ENCODE measurements at places on chromosomes 11 and 22.

GRCh38 chr11:8321876-8322275 lies 58.2 kb upstream of the LMO1 start:
- no peak for DNase-seq

- no peak for DNase-seq
These were observed 2.0 kb upstream of the NARS2 start for GRCh38 chr11:78576549-78577097.

DNA sequence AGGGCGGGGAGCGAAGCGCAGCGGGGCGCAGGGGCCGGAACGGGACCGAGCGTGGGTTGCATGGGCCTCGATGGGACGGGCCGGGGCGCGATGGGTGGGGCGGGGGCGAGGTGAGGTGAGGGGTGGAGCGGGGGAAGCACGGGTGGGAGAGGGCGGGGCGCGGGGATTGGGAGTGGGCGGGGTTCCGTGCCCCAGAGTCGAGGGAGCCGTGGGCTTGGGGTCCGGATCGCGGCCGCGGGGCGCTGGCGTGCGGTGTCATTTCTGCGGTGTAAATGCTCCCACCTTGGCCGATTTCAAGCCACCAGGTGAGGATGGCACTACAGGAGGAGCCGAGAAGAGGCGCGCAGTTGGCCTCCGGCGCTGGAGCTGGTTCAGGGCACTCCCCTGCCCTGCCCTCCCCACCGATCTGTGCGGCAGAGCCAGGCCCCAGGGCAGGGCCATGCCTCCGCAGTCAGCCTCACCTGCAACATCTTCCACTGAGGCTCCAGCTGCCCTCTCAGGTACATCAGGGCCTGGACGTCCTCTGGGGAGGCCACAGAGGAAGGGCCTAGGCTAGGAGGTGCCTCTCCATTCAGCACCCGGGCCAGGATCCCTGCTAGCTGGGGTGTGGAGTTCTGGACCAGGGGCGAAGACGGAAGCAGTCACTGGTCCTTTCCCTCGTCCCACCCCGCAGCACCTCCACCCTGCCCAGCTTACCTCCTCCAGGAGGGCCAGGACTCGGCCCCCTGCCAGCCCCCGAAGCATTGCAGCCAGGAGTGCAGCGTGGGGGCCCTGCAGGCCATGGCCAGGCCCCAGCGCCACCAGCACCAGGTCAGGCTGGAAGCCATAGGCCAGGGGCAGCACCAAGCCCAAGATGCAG lies 620 bp upstream of the TUBGCP6 start:
- DNase-seq, result no peak

- DNase-seq, result no peak
These were observed 338.3 kb downstream of the TBC1D22A start for GRCh38 chr22:47100646-47101200.

DNA sequence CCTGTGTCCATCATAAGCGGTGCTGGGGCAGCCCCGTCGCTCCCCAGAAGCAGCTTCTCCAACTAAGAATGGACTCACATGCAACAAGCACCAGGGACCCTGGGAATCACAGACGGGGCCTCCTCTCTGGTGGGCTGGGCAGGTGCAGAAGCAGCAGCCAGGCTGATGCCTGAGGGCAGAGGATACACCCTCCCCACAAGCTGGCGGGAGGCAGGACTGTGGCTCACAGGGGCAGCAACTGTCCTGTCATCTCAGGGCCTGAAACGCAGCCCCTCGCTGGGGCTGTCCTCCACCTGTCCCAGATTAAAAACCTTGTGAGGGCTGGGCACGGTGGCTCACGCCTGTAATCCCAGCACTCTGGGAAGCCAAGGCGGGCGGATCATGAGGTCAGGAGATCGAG lies 3.1 kb upstream of the SBF1 start:
- DNase-seq, result no peak

GRCh38 chr22:48449466-48450187 lies 1378.0 kb downstream of the BRD1 start:
- DNase-seq, result no peak

DNA sequence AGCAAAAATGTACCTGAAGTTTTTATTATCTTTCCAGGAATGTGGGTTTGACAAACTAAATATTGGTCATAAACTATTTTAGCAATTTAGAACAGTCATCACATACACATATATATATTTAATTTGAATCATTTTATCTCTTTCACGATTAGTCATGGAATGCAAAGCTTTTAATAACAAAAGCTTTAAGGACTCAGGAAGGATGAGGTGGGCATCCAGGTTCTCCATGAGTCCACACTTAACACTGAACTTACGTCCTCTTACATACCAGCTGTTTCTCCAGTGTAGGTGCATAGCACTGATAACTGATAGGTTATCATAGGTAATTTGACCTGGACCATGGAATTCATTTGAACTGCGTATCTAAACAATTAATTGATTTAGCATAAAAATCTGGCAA lies 28.1 kb upstream of the GNAZ start:
- no peak for DNase-seq

DNA sequence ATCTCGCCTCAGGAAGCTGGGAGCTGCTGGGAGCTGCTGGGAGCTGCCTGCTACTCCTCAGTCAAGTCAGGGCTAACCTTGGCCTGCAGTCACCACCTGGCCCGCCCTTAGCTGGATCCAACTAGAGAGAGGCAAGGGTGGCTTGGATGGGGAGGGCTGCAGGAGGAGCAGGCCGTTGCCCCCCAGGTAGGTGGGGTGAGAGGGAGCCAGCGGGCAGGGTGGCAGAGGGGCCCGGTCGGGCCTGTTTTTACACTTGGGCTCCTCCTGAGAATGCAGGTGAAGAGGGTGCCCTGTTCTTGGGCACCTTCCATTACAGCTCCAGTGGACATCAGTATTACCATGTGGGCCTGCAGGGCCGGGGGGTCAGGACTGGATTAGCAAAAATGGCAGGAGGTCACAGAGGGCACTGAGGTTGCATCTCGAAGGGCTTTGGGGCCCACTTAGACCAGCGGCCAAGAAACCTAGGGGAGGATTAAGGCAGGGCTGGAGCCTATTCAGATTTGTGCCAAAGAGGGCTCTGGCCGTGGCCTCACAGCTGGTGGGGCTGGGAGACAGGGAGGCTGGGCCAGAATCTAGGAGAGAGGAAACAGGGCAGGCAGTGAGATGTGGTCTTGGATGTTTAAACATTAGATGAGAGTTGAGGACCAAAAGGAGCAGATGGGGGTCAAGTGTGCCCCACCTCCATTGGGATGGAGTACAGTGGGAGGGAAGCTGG lies 60.8 kb upstream of the TTLL12 start:
- DNase-seq, result no peak

GRCh38 chr11:73410627-73411026 lies 34.4 kb downstream of the RELT start:
- no peak for DNase-seq

DNA sequence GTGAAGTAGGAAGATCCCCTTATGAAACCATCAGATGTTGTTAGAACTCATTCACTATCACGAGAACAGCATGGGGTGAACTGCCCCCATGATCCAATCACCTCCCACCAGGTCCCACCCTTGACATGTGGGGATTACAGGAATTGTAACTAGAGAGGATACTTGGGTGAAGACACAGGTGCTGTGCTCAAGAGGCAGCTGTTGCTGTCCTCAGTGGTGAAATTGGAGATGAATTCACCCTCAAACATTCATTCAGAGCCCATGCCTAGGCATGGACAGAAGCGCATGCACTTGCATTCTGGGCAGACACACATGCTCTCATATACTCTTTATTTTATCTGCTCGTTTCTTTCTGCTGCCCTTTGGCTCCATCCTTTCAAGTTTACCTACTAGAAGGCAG lies 385.0 kb downstream of the INSC start:
- DNase-seq, result no peak

DNA sequence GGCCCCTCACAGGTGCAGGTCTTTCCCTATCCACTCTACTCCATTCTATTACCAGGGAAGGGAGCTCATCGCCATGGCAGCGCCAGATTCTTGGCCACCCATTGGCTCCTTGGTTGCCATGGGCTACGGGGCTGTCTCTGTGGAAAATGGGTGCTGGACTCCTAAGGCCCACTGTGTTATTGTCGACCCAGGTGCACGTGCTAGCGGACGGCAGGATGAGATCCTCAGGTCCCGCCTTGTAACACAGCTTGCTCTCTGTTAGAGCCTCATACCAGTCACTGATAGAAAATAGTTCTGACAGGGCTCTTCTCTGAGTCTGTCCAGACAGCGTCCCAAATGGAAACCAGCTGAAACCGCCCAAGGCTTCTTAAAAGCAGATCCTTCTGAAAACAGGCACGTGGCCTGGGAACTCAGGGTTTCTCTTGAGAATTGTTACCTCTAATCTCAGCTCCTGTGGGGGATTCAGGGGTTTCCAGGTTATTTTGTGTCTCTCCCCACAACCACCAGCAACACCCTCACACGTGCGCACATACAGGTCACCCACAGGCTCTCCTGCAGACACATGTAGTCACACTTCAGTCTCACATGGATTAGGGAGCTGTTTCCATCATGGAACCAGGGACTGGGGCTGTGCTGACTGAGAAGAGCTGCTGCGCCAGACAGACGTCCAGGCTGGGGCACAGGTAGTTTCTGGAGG lies 1.5 kb downstream of the TUB start:
- DNase-seq, result no peak

DNA sequence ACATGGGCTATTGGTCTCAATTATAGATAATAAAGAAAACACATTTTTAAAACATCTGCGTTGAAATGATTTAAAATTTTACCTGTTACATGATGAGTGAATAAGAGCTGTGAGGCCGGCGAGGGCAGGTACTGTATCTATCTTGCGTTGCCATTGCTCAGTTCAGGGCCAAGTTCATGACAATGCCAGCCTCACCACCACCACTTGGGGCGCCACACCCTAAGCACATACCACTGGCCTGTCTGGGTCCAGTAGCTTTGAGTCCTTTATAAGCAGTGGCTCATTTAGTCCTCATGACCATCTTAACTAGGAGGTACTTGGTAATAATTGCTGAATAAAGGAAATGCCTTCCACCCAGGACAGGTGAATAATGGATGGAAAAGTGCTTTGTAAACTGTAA lies 14.5 kb upstream of the MB start:
- peak; percentile 56 for DNase-seq

DNA sequence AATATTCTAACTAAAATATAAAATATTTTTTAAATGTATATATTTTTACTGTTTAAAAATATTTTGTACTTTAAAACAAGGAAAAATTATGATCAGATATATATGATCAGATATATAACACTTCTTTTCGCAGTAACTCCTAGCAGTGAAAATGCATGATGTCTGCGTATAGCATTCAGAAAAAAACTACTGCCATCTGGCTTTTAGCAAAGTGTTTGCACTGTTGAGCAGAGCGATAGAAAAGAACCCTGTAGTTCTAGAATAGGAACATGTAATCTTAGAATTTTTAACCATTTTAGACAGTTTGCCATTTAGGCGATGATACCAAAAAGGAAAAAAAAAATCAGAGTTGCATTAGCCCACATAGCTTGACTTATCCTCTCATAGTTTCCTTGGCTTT lies 370.4 kb upstream of the ANO3 start:
- DNase-seq, result no peak

Data from stimulated activated CD4-positive, alpha-beta T cell treated with anti-CD3 and anti-CD28 coated beads, Interleukin-2, amount 100 ng/mL, for 24 hours (primary cell).